ENCODE measurements at places on chromosomes 16 and 17.

GRCh38 chr17:55629995-55630394 lies 92.7 kb downstream of the TMEM100 start:
- DNase-seq, result no peak

DNA sequence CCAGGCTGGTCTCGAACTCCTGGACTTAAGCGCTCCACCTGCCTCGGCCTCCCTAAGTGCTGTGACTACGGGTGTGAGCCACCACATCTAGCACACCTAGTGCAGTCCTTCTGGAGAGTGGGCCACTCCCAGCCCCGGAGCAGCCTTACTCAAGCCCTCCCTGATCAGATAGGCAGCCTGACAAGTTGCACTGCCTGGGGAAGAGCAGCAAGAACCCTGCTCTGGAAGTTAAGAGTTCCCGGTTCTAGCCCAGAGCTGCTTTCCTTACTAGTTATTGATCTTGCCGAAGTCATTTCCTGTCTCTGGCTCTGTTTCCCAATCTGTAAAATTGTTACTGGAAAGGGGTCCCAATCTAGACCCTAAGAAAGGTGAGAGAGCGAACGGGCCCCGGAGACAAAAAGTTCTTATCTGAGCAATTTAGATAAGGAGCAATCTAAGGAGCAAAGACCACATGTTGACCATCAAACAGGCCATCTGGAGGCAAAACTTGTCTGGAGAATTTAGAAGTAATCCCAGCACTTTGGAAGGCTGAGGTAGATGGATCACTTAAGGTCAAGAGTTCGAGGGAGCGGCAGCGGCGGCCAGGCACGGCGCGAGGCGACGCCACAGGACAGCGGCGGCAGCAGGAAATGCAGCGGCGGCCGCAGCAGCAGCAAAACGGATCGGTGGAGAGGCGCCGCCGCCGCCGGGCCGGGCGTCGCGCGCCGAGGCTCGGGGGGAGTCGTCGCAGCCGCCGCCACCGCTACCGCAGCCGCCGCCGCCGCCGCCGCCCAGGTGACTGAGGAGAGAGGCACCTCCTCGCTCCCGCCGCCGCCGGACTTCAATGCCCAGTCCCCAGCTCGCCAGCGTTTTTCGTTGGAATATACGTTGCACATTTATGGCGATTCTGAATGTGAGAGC lies 4.3 kb upstream of the NAGLU start:
- DNase-seq, result no peak

GRCh38 chr16:56610609-56611111 lies 2.3 kb downstream of the MT2A start:
- no peak for DNase-seq

DNA sequence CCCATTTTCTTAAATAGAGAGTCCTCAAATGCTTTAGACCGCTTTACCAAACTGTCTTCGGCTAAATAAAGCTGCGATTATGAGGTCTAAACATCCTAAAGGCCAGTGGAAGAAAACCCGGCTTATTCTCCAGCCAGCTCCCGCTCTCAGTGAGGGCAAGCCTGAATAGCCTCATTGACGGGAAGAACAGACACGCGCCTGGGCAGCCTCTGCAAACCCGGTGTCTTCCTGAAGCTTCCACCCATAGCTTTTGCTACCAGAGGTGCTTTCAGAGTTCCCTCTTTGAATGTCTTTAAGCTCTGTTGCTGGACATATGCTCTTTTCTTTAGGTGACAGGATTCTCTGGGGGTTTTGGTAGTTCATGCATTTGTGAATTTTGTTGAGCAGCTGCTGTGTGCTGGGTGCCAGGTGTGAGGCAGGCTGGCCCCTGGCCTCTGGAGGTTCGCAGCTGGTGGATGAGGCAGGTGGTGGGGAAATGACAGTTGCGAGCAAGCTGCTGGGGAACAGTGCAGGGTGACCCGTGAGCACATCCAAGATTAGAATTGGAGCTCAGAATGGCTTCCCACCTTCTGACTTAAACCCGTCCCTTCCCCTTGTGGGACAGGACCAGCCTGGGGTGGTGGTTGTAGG lies 44.7 kb downstream of the CRISPLD2 start:
- DNase-seq, result no peak

GRCh38 chr17:48021934-48022333 lies 15.7 kb downstream of the COPZ2 start:
- DNase-seq, result no peak

Data from left kidney (tissue), 8 donors.